ENCODE measurements at places on chromosomes 1 and 21. TPM values are rescaled to one million over a fixed set of nuclear protein-coding genes. Genes with fewer than 3 reads are reported as not detected.
A peak's percentile ranks its signal among the peaks of the same experiment; 100 is the strongest.

DNA sequence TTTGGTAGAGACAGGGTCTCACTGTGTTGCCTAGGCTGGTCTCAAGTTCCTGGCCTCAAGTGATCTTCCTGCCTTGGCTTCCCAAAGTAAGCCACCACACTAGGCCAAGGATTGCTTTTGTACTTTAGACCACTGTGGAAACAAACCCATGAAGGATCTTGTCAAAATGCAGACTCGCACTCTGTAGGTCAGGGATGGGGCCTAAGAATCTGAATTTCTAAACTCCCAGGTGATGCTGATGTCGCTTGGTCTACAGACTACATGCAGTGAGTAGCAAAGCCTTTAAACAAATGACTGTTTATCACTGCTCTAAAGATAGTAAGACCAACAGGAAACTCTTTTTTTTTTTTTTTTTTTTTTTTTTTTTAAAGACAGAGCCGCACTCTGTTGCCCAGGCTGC lies 54.1 kb upstream of the MUTYH start:
- DNase-seq: no peak
- H3K4me3 ChIP-seq: no peak overlapping the region
- no peaks in the 10 kb centered on the region for H3K27me3 ChIP-seq
- H3K36me3 ChIP-seq: no peaks in the 10 kb centered on the region
- H3K4me1 ChIP-seq: no peaks in the 10 kb centered on the region
- no peak overlapping the region for H3K27ac ChIP-seq

Gene IFNLR1
- total RNA-seq: 5.4 TPM

Gene LCE2D
- total RNA-seq: not detected

Gene KRTAP11-1
- not detected for total RNA-seq

DNA sequence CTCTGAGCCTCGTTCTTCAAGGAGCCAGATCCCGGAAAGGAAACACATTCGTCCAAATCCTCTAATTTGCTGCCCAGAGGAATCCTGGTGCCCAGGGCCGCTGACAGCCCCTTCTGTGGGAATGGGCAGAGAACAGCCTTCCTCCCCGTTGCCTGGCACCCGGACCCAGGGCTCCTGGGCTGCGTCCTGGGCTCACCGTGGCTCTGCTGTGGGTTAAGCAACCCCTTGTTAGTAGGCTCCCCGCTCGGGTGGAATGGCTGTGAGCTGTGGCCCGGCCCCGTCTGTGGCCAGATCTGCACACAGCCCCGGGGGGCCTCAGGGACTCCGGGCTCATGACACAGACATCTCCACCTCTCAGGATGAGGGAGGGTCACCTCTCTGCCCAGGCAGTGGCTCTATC lies 122.9 kb upstream of the ARHGEF16 start:
- no peak overlapping the region for H3K27ac ChIP-seq
- no peak overlapping the region for H3K4me3 ChIP-seq
- H3K36me3 ChIP-seq: no peaks in the 10 kb centered on the region
- H3K27me3 ChIP-seq: no peaks in the 10 kb centered on the region
- DNase-seq: no peak

Gene NEGR1
- total RNA-seq: not detected

DNA sequence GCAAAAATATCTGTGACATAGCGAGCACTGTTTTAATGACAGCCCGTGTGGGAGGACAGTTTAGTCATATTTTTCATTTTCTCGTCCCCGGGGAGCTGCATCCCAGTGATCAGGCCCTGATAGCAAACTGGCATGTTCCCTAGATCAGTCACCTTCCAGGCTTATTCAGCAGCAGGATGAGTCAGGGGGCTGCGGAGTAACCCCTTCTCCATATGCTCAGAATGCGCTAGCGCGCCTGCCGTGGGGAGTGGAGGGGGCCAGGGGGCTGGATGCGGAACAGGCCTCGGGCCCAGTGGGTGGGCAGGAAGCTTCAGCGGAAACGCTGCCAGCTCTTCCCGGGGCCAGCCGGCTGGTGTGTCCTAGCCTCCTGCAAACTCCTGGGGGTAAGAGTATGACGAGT lies 94.0 kb downstream of the KCND3 start:
- no peak overlapping the region for H3K4me3 ChIP-seq
- no peaks in the 10 kb centered on the region for H3K27me3 ChIP-seq
- no peaks in the 10 kb centered on the region for H3K4me1 ChIP-seq
- no peak for DNase-seq
- H3K27ac ChIP-seq: no peak overlapping the region

- no peaks in the 10 kb centered on the region for H3K36me3 ChIP-seq
- peaks cover 76% of the 10 kb centered on the region for H3K4me1 ChIP-seq
- no peak overlapping the region for H3K27ac ChIP-seq
- no peaks in the 10 kb centered on the region for H3K27me3 ChIP-seq
- no peak for DNase-seq
- H3K4me3 ChIP-seq: peak overlapping the region; percentile 79
Measured at GRCh38 chr1:211330282-211330936, 3.8 kb downstream of the TRAF5 start.

DNA sequence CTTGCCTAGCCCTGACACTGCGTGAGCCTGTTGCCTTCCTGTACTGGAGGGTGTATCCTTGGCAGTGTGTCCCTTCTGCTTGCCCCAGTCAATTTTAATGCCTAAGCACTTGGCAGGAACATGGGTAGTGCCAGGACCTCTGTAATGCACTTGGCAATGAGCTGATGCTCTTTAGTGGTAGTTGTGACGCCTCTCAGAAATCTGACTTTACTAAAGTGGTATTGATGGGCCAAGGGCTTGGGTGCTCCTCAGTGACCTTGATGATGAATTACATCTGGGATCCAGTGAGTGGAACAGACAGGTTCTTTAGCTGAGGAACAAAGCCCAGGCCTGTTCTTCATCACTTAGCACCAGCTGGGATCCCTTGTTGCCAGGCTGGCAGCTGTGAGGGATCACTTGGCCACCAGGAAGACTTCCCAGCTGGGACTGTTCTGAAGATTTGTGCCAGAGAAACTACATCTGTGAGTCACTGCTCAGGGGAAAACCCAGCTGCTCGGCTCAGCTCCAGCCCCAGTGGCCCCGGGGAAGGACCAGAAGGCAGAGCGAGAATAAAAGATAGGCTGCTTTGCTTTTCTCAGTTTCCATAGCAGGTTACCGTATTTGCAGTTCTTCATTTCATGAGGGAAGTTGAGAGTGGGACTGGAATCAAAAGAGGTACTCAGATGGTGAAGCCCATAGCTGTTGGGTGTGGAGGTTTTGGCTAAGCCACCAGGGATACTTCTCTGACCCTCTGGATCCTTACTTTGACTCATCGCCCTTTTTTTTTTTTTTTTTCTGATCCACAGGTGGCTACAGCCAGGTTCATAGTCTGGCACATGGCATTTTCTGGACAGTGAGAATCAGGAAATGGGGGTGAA lies 28.5 kb upstream of the KCNA2 start:
- H3K27ac ChIP-seq: no peak overlapping the region
- no peaks in the 10 kb centered on the region for H3K27me3 ChIP-seq
- no peak for DNase-seq
- H3K36me3 ChIP-seq: no peaks in the 10 kb centered on the region
- peak overlapping the region; percentile 30 for H3K4me3 ChIP-seq
- H3K4me1 ChIP-seq: peaks cover 96% of the 10 kb centered on the region

- H3K4me3 ChIP-seq: no peak overlapping the region
- no peak overlapping the region for H3K27ac ChIP-seq
- H3K27me3 ChIP-seq: no peaks in the 10 kb centered on the region
Measured at GRCh38 chr1:191016765-191017164, 539.1 kb upstream of the BRINP3 start.

Gene MRPL55
- 70.0 TPM for total RNA-seq

GRCh38 chr1:91708691-91709090 lies 177.3 kb downstream of the TGFBR3 start:
- no peak overlapping the region for H3K27ac ChIP-seq
- H3K4me3 ChIP-seq: no peak overlapping the region
- peaks cover 19% of the 10 kb centered on the region for H3K36me3 ChIP-seq
- DNase-seq: no peak
- no peaks in the 10 kb centered on the region for H3K27me3 ChIP-seq
- H3K4me1 ChIP-seq: peaks cover 13% of the 10 kb centered on the region

All from CD8-positive, alpha-beta memory T cell (primary cell).